ENCODE measurements at places on chromosomes 11 and 22.

GRCh38 chr11:340539-341512 is 20.2 kb upstream of the IFITM3 start:
- no peak for DNase-seq

DNA sequence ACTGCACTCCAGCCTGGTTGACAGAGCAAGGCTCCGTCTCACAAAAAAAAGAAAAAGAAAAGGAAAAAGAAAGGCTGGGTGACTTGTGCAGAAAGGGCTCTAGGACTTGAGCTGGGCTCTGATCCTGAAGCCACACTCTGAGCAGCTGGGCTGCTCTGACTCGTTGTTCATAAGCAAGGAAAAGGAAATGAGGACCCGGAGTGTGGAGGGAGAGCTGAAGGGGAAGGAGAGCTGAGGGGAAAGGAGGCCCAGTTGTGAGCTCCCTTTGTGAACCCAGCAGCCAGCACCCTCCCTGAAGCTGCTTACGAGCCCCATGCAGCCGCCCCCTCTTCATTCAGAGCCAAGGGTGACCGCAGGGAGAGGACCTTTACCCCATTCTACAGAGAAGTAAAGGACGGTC is 12.3 kb upstream of the SH3BP1 start:
- no peak for DNase-seq

- peak; percentile 60 for DNase-seq
These were observed 24.9 kb downstream of the CD44 start for GRCh38 chr11:35163702-35164496.

- DNase-seq = no peak
These were observed 8.7 kb upstream of the SLC5A12 start for GRCh38 chr11:26730414-26731083.

GRCh38 chr11:5690736-5691135 is 1.1 kb downstream of the TRIM22 start:
- DNase-seq = no peak

- no peak for DNase-seq
These were observed 15.7 kb downstream of the PRPF19 start for GRCh38 chr11:60890696-60891095.

- no peak for DNase-seq
These were observed 28.2 kb upstream of the TOLLIP start for GRCh38 chr11:1337647-1338007.

- DNase-seq = no peak
These were observed 9.9 kb downstream of the IGF2 start for GRCh38 chr11:2129308-2129698.

- no peak for DNase-seq
These were observed 9.1 kb downstream of the NRXN2 start for GRCh38 chr11:64713781-64714363.

DNA sequence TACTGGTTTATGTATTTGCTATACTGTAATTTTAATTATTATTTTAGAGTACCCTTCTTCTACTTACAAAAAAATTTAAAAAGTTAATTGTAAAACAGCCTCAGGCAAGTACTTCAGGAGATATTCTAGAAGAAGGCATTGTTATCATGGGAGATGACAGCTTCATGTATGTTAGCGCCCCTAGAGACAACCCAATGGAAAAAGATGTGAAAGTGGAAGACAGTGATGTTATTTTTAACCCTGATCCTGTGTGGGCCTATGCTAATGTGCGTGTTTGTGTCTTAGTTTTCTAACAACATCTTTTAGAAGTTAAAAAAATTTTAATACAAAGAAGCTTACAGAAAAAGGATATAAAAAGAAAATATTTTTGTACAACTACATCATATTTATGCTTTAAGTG is 205.0 kb downstream of the FAM76B start:
- peak; percentile 6 for DNase-seq

GRCh38 chr11:60204922-60205321 is 22.0 kb upstream of the MS4A6A start:
- no peak for DNase-seq

DNA sequence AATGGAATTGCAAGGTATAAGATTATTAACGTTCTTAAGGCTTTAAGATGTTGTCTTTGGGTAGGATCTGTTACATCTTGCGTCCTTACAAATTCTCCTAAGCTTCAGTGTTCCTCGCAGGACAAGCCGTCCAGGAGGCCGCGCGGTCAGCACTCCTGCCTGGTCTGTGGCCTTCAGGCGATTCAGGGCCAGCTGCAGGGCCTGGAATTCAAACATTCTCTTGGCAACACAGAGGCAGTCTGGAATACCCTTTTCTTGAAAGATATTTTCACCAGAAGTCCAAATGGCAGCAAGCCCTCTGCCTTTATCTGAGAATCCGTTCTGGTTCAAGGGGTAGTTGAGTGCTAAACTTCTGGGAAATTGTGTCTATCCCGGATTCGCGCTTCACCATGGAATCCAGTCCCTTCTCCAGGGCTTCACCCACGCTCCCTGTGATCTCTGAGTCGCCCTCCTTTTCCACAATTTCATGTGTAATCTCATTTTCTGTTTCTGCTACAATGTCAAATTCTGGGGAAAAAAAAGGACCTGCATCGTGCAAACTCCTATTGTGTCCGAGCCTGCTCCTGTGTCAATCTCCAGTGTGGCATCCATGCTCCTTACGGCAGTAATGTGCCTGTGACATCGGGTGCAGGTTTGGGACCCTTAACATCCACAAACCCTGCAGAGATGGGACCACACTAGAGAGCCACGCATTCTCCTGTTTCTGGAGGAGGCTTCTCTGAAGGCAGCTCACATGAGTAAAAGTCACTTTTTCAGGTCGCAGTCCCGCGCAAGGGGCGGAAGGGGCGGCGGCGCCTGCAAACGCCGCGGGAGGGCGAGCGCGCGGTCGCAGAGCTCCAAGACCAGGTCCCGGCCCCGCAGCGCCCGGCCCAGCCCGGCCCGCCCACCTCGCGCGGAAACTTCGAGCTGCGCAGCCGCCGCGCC is 25.4 kb upstream of the SORL1 start:
- peak; percentile 77 for DNase-seq

- DNase-seq = no peak
These were observed 608 bp downstream of the MLC1 start for GRCh38 chr22:50084614-50085021.

- DNase-seq = no peak
These were observed 35.7 kb downstream of the CELF1 start for GRCh38 chr11:47516984-47517853.

DNA sequence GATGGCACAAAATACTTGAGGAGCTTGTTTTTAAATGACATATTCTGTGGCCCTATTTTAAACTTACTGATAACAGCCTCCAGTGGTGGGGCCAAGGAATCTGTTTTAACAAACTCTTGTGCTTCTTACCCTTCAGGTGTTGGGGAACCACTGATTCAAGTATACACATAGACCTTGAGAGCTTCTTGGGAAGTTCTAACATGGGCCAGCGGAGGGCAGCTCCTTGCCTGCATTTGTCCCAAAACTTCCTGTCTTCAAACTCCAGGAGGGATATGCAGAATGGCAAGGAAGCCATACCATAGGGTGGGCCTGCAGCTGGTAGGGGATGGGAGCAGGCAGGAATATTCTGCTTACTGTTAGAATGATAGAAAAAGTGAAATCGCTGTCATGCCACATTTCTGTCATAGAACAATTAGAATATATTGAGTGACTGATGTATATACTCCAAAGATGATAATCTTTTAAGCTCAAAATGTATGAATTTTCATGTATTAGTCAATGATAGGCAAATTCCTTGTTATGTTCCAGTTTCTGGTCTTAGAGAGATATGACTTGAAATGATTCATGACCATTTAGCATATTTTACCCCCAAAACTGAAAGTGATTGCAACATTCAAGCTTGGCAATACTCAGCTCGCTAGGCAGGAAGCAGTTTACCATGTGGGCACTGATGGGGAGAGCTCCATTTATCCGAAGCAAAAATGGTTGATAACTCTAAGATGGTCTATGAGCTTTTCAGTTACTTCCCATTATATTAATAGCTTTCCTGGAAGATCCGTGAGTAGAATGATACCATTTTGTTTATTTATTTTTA is 9.2 kb downstream of the EXT2 start:
- DNase-seq = no peak

DNA sequence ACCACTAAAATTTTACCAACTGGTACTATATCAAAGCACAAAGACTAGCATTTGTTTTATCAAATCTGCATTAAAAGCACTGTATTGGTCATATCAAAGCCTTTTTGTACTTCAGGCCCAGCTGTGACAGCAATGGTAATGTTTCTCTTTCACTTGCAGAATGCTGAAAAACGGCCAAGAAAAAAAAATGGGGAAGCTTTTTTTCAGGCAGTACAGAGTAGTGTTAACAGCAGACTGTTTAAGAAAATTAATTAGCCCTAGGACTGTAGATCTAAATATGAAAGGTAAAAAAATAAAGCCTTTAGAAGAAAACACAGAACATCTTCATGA is 33.3 kb downstream of the DENND5A start:
- DNase-seq = no peak

DNA sequence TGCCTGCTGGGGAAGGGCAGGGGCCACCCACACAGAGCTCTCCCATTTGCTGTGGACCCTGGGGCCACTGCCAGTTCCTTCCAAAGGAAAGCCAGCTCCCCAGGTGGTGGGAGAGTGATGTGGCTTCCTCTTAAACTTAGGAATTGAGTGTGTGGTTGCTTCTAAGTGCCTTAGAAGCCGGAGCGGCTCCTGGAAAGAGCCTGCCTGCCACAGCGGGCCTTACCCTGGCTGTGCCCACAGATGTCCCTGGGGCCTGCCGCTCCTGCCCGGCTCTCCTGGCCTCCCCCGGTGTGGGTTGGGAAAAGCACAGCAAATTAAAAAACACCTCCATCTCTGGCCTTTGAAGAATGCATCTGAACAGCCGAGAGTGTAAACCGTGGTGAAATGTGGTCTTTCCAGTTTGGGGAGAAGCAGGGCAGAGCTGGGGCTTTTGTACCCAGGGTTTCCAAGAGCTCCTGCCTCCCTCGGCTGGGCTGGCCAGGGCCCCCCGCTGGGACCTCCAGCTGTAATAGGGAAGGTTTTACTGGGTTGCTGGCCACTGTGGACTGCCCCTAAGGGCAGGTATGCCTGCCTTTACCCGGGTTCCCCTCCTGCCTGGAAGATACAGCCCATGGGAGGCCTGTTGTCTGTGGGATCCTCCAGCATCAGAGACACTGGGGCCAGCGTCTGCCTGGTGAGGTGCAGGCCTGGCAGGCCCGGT is 30.2 kb downstream of the LRP5 start:
- DNase-seq = no peak

GRCh38 chr11:123211149-123211852 is 16.3 kb upstream of the CLMP start:
- DNase-seq = no peak

GRCh38 chr22:24772493-24773220 is 1.9 kb downstream of the PIWIL3 start:
- DNase-seq = no peak

- no peak for DNase-seq
These were observed 990.9 kb downstream of the BRD1 start for GRCh38 chr22:48836673-48837340.

- no peak for DNase-seq
These were observed 1521.4 kb downstream of the BRD1 start for GRCh38 chr22:48306284-48306683.

DNA sequence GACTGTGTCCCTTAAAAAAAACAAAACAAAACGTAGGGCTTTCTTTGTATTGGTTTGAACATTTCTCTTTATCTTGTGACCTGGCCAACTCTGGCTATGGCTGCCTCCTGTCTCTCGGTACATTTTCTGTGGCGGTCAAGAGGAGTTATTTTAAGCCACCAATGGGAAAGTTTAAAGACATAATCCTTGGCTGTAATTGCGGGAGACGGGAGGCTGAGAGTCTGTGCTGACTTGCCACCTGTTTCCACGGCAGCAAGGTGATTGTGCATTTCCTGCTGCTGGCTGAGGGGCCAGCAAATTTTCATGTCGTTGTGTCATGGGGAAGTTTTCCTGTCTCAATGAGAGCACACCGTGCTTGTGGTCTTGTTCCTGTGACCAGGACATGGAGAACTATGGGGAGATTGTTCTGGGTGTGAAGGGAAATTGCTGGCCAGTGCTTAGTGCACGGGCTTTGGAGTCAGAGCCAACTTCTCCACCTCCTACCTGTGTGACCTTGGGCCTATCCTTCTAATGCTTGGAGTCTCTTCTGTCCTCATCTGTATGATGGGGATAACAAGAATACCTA is 11.0 kb downstream of the PTPRJ start:
- no peak for DNase-seq

DNA sequence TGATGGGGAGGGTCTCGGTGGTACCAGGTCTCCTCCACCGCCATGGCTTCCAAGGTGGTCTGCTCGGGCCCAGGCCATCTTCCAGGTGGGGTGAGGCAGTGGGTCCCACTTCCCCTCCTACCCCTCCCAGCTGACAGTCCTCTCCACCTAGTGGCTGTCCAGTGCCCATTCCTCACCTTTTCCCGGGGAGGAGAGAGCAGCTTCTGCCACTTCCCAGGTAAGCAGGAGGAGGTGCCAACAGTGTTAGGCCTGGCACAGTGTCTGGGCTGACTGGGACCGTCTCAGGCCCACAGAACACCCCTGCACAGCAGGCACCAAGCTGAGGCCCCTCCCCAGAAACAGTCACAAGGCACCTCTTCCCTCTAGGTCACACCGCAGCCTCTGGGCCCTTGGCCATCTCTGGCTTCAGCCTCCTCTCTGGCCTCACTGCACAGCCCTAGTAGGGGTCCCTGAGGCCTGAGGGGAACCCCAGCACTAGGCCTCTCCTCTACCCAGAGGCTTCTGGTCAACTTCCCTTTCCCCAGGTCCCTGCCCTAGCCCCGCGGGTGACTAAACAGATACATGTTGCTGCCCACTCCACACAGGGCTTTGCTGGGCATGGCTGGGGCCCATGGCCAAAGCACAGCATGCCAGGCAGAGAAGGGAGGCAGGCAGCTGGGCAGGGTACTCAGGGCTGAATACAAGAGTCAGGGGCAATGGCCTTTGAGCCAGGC is 2.3 kb upstream of the ANKRD13D start:
- DNase-seq = no peak

- DNase-seq = no peak
These were observed 242.4 kb downstream of the FAM76B start for GRCh38 chr11:95547186-95547585.

DNA sequence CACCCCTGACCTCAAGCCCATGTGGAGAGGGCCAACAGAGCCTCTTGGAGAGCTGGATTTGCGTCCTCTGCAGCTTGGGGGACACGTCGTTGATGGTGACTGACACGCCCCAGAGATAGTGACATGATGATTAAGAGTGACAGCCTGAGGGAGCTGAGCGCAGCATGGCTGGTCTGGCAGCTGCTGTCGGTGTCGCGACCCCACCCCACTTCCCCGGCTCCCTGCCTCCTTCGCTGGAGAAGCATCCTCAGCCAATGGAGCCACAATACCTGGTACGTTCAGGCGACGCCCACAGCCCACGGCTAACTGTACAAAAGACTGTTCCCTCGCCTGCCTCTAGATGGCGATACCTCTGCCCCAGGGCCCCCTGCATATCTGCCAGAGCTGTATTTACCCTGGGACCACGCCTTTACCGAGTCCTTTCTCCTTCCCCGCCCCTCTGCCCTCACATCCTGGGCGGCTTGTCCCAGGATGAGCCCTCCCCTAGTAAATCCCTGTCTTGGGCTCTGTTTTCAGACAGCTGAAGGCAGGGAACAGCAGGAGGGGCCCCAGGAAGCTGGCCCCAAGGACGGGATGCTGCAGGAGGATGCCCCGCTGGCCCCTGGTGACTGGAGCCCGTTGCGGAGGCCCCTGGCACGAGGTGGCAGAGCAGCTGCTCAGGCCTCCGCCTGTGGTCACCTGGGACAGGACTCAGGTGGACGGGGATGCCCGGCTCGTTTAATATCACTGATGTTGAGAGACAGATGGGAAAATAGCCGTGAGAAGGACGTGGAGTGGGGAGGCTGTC is 90.6 kb downstream of the RPS6KA4 start:
- peak; percentile 87 for DNase-seq

GRCh38 chr22:49349841-49350381 is 477.8 kb downstream of the BRD1 start:
- no peak for DNase-seq

- DNase-seq = no peak
These were observed 130.6 kb upstream of the MTNR1B start for GRCh38 chr11:92838759-92839310.
